ENCODE measurements at places on chromosomes 1 and 21.

DNA sequence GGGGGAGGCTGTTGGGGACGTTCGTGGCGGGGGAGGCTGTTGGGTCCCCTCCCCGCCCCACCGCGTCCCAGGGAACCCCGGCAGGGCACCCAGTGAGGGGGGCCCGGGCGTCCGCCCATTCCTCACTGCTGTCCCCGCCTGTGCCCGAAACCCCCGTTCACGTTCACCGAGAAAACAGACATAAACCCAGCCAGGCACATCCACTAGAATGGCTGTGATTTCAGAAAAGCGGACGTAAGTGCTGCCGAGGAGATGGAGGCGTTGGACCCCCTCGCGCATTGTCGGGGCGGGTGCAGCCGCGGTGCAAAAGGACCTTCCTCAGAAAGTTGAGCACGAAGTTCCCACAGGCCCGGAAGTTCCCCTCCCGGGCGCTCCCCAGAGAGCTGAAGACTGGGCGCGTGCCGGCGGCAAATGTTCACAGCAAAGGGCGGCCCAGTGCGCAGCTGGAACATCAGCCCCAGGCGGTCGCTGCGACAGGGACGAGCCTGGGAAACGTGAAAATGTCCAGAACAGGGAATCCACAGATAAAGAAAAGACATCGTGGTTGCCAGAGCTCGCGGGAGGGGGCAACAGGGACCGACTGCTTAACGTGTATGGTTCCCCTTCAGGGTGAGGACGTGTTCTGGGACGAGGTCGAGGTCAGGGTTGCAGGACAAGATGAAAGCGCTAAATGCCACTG, 18.5 kb upstream of the SAMD11 start:
- no peak for DNase-seq

DNA sequence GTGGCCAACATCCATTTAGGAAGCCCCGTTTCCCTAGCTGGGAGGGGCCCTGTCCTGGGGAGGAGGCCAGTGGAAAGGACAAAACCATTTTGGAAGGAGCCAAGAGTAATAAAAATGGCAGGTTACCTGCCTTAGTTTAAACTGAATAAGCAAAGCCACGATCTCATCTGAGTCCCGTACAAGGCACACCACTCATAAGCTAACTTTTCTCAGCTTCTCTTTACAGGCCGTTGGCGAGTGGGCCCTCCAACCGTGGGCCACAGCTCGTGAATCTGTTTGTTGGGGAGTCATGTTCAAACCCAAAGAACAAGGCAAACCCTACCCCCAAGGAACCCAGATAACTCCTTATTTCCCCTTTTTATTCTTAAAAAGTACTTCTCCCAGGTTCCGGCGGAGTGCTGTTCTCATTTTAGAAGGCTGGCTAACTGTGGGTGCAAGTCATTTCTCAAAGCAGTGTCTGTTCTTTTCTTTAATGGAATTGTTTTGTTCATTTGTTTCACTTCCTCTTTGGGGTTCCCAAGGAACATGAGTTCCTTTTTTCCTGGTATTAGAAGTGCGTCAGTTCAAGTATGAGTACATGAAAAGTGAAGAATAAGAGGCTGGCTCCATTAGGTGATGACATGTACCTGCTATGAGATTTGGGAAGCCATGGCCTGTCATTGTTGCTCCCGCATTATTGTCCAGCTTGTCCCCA, 89.0 kb downstream of the PSMG1 start:
- DNase-seq, result no peak

DNA sequence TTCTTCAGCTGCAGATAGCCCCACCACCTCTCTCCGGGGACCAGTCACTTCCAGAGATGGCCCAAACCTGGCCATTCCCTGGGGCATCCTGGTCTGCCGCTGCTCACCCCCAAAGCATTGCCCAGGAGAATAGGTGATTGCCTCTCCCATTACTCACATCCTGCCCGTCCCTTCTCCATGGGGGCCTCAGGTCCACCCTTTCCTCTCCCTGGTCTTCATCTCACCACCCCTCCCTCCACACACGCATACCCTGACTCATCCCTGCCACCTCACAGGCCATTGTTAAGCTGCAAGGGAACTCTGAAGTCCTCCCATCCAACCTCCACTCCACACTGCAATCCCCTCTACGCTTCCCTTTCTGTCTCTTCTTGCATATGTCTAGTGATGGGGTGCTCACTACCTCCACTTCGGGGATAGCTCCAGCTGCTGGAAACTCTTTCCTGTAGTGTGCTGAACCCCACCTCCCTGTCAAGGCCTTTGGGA, at the start of gene PLEKHG5:
Gene PLEKHG5, minus strand, starts transcription at position 188 of the 483 bp plus-strand sequence. CDS start 14,096 bp downstream, outside the sequence.
- no peak for DNase-seq

GRCh38 chr1:78911956-78912880, 94.3 kb downstream of the ADGRL4 start:
- no peak for DNase-seq

DNA sequence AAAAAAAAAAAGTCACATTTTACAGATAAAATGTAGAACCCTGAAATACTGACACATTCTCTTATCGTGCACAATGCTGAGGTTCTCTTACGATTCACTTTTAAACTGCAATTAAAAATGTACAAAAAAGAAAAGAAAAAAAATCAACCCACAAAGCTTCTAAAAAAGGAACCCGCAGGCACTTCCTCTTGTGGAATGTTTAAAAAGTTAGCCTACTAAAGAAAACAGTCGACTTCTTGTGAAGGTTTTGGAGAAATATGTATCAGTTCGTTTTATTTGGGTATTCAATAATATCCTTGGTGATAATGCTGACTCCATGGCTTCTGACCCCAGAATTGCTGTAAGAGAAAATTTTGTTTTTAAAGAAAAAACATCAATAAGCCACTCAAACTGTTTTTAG, 10.2 kb downstream of the HNRNPU start:
- DNase-seq, result no peak

- DNase-seq, result peak; percentile 64
Measured at GRCh38 chr1:232059726-232060374, 433.3 kb downstream of the DISC1 start.

DNA sequence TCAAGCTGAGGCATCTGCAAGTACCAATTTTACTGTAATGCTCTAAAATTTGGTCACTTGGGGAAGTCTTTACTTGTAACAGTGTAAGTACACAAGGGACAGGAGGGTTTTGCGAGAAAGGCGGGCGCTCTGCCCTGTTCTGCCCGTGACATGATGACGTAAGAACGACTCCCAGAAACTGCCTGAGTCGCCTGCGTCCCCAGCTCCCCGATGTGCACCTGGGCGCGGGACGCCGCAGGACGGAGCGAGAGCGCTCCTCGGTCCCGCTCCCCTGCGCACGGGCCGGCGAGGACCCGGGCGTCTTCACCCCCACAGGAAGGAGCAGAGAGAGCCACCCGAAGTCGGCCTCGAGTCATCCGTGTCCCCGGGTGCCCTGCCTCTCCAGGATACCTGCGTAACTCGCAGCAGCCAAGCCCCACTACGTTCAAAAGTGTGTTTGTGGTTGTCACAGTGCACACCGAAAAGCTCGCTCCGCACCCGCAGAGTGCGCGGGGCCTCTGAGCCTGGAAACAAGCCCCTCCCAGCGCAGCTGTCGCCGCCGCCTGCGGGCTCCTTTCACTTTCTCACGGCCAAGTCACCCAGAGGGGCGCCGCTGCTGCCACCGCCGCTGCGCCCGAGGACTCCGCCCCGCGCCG, 3.3 kb upstream of the ZBTB18 start:
- no peak for DNase-seq

- DNase-seq, result no peak
Measured at GRCh38 chr1:902802-903201, 20.9 kb upstream of the SAMD11 start.

- DNase-seq, result no peak
Measured at GRCh38 chr1:207006914-207007313, 25.6 kb downstream of the C1orf116 start.

GRCh38 chr1:160637821-160638539, 8.9 kb downstream of the SLAMF1 start:
- DNase-seq, result no peak

DNA sequence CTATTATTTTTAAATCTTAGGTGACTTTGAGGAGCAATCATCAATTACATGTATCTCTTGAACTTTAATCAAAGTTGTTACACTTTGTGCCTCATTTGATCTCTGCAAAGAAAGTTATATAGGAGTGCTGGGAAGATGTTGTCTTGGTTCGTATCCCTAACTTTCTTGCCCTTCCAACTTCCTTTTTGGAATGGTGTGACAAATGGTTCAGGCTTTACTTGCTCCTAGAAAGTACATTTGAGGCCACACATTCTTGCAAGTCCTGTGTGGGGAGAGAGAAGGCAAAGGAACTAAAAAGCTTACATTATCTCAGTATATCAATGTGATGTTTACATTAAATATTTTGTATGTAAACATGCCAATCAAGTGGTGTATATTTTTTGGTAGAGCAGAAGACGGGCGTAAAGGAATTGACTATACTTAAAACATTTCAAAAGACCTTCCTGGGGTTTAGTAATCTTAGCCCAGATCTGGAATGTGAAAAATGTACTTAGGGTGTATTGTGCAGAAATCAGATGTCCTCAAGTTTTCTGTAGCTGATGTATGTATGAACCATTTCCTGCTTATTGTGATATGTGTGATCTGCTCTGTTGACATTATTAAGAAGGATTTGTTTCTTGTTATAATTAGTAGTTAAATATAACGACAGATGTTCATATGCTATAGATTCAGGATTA, 59.2 kb downstream of the USP25 start:
- DNase-seq, result no peak

GRCh38 chr1:14120895-14121294, 420.9 kb downstream of the PRDM2 start:
- DNase-seq, result no peak

GRCh38 chr1:159961636-159962035, 7.6 kb upstream of the SLAMF9 start:
- DNase-seq, result no peak

- DNase-seq, result no peak
Measured at GRCh38 chr1:240055936-240056335, 35.7 kb upstream of the FMN2 start.

GRCh38 chr1:223667484-223668182, 2.1 kb upstream of the CAPN8 start:
- DNase-seq, result no peak

GRCh38 chr1:64209221-64209620, 5.8 kb downstream of the UBE2U start:
- no peak for DNase-seq

DNA sequence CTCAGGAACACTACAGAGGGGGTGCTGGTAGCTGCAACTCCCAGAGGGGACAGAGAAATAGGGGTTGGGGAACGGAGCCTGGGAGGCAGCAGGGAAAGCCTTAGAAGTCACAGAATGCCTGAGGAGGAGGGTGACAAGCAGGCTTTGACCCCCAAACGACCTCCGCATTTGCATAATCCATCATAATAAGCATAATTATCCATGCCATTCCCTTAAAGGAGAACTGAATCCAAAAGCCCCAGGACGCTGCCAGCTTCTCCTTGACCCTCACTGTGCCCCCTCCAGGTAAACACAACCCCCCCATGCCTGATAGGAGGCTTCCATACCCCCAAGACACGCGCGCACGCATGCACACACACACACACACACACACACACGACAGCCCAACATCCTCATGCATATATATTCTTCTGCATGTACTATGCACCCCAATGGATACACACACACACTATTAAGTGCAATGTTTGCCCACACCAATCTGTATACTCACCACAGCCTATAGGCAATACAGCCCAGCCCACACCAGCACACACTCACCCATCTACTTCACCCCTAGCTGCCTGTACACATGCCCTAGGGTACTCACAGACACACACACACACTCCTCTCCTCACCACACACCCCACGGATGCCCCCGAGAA, 27.8 kb downstream of the SDC3 start:
- peak; percentile 18 for DNase-seq

- DNase-seq, result no peak
Measured at GRCh38 chr1:23593042-23593521, 33.8 kb upstream of the ID3 start.

DNA sequence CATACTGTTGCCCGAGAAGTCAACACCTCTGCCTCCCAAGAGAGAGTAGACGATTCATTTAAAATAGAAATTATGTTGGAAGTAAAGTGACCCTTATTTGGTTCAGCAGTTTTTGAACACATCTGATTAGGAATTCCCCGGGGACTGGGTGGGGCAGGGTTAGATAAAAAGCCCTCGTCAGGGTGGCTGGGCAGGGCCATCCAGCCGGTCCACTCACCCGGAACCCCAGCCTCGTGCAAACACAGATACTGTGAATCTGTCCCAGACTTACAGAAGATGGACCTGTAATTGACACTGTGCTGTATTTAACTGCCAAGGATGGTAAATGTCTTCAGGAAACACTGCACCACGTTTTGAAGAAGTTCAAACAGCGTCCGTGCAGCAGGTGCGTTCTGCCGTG, 63.7 kb downstream of the PRDM16 start:
- DNase-seq, result no peak

DNA sequence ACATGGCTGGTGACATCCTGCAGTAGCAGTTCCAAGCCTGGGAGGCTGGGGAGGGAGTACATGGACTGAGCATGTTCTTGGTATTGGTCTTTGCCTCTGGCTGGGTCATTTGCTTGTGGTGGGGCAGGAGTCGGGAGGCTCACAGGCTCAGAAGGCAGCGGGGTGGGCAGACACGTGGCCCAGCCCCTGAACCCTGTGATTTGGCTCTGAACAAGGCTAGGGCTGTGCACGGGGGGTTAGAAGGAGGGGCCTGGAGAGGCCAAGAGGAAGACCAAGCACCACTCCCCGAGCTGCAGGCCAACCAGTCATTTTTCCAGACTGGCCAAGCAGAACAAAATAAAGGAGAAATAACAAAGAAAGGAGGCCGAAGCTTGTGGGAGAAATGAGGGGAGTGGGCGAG, 9.7 kb upstream of the PRELP start:
- DNase-seq, result no peak

DNA sequence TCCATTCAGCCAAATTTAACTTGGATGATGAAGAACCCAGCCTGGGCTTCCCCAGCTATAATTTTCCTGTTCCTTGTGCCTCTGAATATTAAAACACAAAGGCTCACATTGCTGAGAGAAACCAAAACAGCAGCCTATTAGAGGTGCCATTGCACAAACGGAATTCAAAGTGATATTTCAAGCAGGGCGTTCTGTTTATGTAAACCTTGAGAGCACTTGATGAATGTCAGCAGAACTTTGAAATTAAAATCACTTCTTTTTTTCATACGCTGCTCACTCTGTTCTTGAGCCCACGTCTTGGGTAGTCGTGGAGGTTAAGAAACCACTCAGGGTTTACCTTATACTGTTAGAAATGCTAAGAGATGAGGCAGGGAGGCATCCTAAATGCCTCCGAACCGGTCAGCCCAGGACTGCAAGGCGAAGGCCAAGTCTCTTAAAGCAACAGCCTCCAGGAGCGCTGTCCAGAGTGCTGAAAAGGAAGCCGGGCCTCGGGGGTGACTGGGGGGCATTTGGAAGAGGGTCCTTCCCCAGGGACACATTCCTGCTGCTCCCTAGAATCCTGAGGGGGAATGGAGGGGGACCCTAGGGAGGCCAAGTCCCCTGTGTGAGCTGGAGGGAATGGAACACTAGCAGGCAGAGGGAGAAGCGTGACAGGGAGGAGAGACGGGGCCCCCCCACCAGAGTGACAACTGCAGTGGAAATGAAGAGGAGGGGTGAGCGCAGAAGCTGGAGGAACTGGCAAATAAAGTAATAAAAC, 154.8 kb upstream of the VAMP3 start:
- no peak for DNase-seq

- DNase-seq, result no peak
Measured at GRCh38 chr21:40923407-40923806, 76.4 kb upstream of the DSCAM start.

Data from NCI-H524 treated with DMSO at 0.1 percent for 48 hours (cell line).